ENCODE measurements at places on chromosomes 6 and 20.
A peak's percentile ranks its signal among the peaks of the same experiment; 100 is the strongest.

GRCh38 chr6:33316603-33317418 lies 733 bp downstream of the ZBTB22 start:
- DNase-seq: no peak

- no peak for DNase-seq
Observed at GRCh38 chr20:17628101-17628841, 53.8 kb downstream of the RRBP1 start.

DNA sequence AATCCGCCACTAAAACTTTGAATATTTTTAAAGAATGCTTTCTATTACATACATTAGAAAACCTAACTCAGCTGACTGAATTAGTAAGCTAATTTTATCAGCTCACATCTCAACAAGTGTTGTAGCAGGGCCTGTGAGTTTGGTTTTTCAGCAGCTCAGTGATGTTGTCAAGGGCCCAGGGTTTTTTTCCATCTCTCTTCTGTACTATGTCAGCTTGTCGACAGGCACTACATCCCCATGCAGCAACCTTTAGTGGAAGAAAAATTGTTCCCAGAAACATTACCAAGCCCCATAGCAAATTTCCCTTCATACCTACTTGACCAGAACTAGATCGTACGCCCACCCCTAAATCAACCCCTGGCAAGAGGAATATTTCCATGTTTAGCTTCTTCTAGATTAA lies 170.3 kb upstream of the TNFAIP3 start:
- DNase-seq: no peak

- no peak for DNase-seq
Observed at GRCh38 chr6:106056746-106057390, 29.3 kb upstream of the PRDM1 start.

DNA sequence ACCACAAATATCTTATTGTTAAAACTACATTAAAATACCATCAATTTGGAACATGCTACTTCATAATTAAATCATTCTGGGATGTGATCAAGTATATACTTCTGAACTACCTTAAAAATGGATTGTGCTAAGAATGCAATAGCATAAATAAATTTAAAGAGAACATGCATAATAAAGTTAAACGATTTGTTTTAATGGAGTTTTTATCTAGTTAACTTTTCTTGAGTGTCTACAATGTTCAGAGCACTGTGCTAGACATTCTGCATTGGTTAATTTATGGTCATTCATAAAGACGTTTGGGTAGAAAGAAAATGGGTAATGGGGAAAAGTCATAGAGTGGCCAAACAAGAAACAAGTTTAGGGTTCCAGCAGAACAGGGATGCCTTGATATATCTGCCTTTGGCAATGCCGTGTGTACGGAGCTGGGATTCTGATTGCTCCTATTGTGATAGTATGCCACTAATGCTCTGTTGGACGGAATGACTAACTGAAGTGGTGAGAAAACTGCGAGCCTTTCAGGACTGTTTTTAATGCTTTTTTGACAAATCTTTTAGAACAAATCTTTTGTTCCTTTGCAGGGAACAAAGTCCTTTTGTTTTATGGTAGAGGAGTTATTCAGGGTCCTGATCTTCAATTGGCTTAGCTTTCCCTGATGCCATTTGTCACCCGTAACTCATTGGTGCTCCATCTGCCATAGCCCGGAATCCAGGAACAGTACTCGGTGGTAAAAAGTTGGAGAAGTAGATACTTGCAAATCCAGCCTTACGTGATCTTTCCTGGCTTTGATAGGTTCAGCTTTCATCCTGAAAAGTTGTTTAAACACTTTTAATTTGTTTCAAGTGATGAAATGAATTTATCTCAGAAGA lies 162.6 kb downstream of the BCKDHB start:
- no peak for DNase-seq

DNA sequence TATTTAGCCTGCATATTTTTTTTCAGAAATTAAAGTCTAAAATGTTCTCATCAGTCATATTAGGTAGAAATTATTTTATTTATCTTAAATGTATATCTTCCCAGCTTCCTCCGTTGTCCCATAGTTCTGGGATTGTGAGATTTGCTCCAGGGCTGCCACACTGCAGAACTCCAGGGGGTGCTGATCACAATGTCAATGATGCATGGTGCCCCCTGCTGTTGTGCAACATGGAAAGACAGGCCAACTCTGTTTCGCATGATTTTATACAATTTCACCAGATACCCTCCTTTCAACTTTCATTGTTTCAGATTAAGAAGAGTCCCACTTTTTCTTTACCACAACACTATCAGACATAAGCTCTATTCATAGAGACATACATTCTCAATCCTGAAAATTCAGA lies 35.9 kb downstream of the ID4 start:
- no peak for DNase-seq

- peak; percentile 72 for DNase-seq
Observed at GRCh38 chr6:134422426-134423231, 104.7 kb upstream of the SGK1 start.

DNA sequence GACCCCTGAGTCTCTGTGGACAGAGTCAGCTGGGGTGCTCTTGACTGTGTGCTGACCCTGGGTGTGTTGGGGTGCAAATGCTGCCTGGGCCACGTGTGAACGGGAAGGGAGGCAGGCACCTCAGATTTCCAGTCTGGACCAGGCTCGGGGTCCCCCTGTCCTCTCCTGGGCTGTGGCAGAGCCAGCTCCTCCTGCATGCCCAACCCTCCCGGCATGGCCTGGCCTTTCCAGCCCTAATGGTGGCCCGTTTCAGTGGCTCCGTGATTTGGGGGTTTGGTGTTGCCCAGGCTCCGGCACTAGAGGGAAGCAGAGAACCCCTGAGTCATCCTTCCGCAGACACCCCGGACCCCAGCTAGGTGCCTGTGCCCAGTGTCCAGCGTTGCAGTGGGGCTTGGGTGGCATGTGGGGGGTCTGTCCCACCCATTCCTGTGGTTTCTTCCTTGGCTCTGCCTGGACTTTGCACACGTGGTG lies 9.1 kb downstream of the RBM38 start:
- DNase-seq: no peak

DNA sequence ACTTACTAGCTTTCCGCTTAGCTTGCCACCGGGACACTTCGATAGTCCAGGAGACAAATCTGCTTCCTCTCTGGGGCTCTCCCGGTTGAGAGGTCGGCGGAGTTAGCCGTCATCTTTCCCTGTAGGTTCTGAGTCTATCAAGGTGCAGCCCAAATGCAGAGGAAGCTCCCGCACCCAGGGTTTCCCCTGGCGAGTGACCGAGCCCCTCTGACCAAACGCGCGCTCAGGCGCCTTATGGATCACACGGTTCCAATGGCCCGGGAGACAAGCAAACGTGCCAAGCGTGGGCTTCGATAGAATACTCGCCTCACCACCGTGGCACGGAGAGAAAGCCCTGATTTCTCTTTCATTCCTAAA lies 15.8 kb upstream of the FOXC1 start:
- DNase-seq: no peak

GRCh38 chr6:162153120-162153519 lies 574.4 kb downstream of the PRKN start:
- no peak for DNase-seq

Data from AG08396 (cell line).